ENCODE measurements at places on chromosomes 13 and 19. TPM values are rescaled to one million over a fixed set of nuclear protein-coding genes. Genes with fewer than 3 reads are reported as not detected.
A peak's percentile ranks its signal among the peaks of the same experiment; 100 is the strongest.

Gene GAMT
- total RNA-seq: 22.8 TPM

Gene AMER2
- not detected for total RNA-seq

Gene PRR20A
- not detected for total RNA-seq

Gene ZNF417
- 44.7 TPM for total RNA-seq

Gene CACNG6
- 1.9 TPM for total RNA-seq

Gene TRAPPC5
- 75.9 TPM for total RNA-seq

Gene FUT1
- not detected for total RNA-seq

Gene SLC6A16
- total RNA-seq: 6.1 TPM

Gene CEACAM19
- total RNA-seq: 2.4 TPM

Gene ZNF43
- total RNA-seq: 20.5 TPM

Gene ALOX5AP
- 24.4 TPM for total RNA-seq

- no peaks in the 10 kb centered on the region for H3K36me3 ChIP-seq
- DNase-seq: no peak
- H3K27ac ChIP-seq: no peak overlapping the region
- no peak overlapping the region for H3K4me3 ChIP-seq
These were observed 36.3 kb downstream of the ZNRF4 start for GRCh38 chr19:5491565-5491964.

- DNase-seq: no peak
- no peak overlapping the region for H3K27ac ChIP-seq
- no peaks in the 10 kb centered on the region for H3K36me3 ChIP-seq
- no peaks in the 10 kb centered on the region for H3K27me3 ChIP-seq
These were observed 5.2 kb downstream of the FAAP24 start for GRCh38 chr19:32977280-32977679.

GRCh38 chr13:31200637-31200971 is 829 bp downstream of the B3GLCT start:
- no peaks in the 10 kb centered on the region for H3K36me3 ChIP-seq
- peak overlapping the region; percentile 65 for H3K4me3 ChIP-seq
- H3K27ac ChIP-seq: peak overlapping the region; percentile 82
- H3K27me3 ChIP-seq: no peaks in the 10 kb centered on the region

DNA sequence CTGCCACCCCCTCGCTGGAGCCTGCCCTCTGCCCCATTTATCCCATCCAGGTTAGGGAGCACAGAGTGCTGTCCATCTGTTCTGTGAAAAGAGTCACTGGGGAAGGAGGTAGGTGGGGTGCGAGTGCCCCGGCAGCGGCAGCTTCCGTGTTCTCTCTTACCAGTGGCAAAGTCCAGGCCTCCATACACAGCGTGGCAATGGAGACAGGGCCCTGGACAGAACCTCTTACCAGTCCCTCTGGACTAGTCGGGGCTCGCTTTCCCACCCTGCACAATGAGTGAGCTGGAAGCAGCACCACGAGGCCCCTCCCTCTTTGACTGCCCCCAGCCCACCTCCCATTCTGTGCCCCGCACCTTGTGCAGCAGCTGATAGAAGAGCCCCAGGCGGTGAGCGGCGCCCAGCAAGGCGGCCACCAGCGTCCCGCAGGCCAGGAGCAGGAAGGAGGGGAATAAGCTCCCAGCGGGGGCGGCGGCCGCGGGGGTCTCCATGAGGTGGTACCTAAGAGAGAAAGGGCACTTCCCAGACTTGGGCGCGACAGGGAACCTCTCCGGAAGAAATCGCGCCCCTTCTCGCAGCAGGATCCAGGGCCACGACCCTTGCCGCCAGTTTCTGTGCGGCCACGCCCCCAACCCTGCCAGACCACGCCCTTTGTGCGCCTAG is 17.5 kb downstream of the SYDE1 start:
- H3K4me1 ChIP-seq: peaks cover 19% of the 10 kb centered on the region
- no peaks in the 10 kb centered on the region for H3K27me3 ChIP-seq
- H3K27ac ChIP-seq: peak overlapping the region; percentile 92
- DNase-seq: peak; percentile 10
- H3K4me3 ChIP-seq: peak overlapping the region; percentile 90
- H3K36me3 ChIP-seq: no peaks in the 10 kb centered on the region

GRCh38 chr13:94602467-94602866 is 810 bp downstream of the GPR180 start:
- no peak for DNase-seq
- H3K4me1 ChIP-seq: no peaks in the 10 kb centered on the region
- H3K27ac ChIP-seq: peak overlapping the region; percentile 75
- no peaks in the 10 kb centered on the region for H3K27me3 ChIP-seq
- peak overlapping the region; percentile 58 for H3K4me3 ChIP-seq

GRCh38 chr13:29541400-29541799 is 54.1 kb downstream of the SLC7A1 start:
- no peaks in the 10 kb centered on the region for H3K4me1 ChIP-seq
- H3K27me3 ChIP-seq: no peaks in the 10 kb centered on the region
- H3K27ac ChIP-seq: no peak overlapping the region
- DNase-seq: no peak
- peaks cover 9% of the 10 kb centered on the region for H3K36me3 ChIP-seq
- H3K4me3 ChIP-seq: no peak overlapping the region

DNA sequence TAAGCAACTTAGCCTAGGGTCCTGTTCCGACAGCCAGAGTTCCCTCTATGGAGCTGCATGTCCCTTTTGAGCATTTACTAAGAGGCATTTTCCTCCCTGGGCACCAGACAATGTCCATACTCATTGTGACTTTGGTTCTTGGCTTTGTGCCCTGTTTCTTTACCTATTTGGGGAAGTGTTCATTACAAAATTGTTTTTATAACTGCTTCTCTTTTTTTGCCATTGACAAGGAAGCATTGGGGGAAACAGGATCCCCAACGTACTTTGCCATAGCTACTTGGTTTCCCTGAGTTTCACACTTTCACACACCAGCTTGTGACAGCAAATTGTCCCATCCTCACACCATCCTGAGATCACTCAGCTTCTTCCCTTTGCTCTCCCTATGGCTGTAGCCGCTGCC is 81.1 kb upstream of the SIAH3 start:
- H3K27me3 ChIP-seq: no peaks in the 10 kb centered on the region
- no peaks in the 10 kb centered on the region for H3K36me3 ChIP-seq
- no peaks in the 10 kb centered on the region for H3K4me1 ChIP-seq
- no peak overlapping the region for H3K27ac ChIP-seq
- DNase-seq: no peak

DNA sequence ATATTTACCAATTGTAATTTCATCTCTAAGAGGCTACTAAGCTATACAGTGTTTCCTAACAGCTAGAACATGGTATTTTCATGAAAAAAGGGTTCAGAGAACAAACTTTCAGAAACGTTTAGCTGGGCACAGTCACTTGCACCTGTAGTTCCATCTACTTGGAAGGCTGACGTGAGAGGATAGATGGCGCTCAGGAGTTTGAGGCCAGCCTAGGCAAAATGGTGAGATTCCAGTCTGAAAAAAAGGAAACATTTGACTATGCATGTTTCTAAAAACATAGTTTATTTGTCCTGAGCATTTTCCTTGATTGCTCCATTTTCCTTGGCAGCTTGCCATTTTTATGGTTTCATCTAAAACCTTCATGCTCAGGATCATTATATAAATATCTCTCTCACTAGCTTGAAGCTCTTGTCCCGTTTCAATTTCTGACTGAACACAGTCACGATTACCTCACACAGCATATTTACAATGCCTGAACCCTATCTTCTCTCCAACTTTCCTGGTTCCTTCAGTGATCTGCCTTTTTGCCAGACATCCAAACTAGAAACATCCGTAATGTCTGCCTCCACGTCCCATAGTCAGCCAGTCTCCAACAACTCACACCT is 200.8 kb downstream of the RGCC start:
- no peak for DNase-seq
- H3K4me1 ChIP-seq: no peaks in the 10 kb centered on the region
- H3K27ac ChIP-seq: no peak overlapping the region
- no peaks in the 10 kb centered on the region for H3K27me3 ChIP-seq
- H3K36me3 ChIP-seq: no peaks in the 10 kb centered on the region

GRCh38 chr19:13012690-13013608 is 17.7 kb downstream of the NFIX start:
- no peak overlapping the region for H3K27ac ChIP-seq
- no peaks in the 10 kb centered on the region for H3K36me3 ChIP-seq
- H3K27me3 ChIP-seq: peaks cover 3% of the 10 kb centered on the region
- no peak for DNase-seq

DNA sequence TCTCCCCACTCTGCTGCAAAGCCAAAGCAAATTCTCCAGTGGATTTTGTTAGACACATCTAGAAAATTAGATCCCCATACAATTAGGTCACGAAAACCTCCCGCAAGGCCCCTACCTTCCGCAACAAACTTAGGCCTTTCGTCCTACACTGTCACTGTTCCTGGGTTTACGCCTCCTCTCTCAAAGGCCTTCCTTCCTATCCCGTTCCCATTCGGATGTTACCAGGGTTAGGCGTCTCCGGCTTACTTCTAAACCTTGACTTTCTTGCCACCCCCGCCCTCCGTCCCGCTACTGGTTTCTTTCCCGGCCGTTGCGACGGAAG is 754 bp downstream of the RNF6 start:
- peaks cover 17% of the 10 kb centered on the region for H3K4me1 ChIP-seq
- peak overlapping the region; percentile 97 for H3K27ac ChIP-seq
- peaks cover 29% of the 10 kb centered on the region for H3K36me3 ChIP-seq
- no peaks in the 10 kb centered on the region for H3K27me3 ChIP-seq

DNA sequence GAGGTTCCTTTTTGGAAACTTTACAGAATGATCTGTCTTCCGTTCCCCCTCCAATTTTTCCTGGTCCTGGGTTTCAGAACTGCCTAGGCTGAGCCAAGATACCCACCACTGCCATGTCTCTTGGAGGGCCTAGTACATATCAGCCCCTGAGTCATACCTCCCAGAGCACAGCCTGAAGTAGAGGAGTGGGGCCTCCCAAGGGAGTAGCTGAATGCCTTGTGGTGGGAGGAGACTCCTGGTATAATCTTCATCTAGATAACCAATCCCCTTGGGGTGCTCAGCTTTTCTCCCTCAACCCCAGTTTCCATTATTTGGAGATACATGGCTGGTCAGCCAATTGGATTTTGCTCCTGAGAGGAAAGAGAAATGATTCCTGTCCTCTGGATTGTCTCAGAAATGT is 30.3 kb downstream of the ZNF763 start:
- no peaks in the 10 kb centered on the region for H3K36me3 ChIP-seq
- no peaks in the 10 kb centered on the region for H3K4me1 ChIP-seq
- DNase-seq: no peak
- no peak overlapping the region for H3K27ac ChIP-seq
- H3K4me3 ChIP-seq: no peak overlapping the region
- no peaks in the 10 kb centered on the region for H3K27me3 ChIP-seq

DNA sequence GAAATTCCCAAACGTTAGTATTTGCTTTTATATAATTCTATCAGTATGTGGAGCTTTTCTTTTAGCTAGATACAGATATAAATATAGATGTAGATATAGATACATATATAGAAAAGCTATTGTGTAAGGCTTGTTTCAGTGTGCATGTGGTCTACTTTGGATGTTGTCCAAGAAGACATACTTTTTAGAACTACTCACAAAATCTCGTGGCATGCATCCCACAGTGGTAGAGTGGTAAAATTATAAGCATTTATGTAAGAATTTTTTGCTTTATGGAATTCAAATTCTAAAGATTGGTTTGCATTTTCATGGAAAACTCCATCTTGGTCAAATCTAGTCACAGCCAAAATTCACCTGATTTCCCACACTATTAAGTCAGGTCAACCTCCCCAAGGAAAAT is 880.4 kb downstream of the EFNB2 start:
- no peak overlapping the region for H3K4me3 ChIP-seq
- H3K27ac ChIP-seq: no peak overlapping the region
- H3K4me1 ChIP-seq: no peaks in the 10 kb centered on the region
- H3K27me3 ChIP-seq: no peaks in the 10 kb centered on the region
- DNase-seq: no peak
- no peaks in the 10 kb centered on the region for H3K36me3 ChIP-seq

DNA sequence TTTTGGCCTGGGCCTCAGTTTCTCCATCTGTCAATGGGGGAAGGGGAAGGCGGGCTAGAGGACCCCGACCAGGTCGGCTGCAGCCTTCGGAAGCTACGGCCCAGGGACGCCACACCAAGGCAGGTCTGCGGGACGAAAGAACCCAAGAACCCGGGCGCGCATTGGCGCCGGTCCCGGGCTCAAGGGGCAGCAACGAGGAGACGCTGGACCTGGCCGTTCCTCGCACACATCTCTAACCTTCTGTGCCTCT is 739 bp upstream of the ILF3 start:
- peak overlapping the region; percentile 99 for H3K27ac ChIP-seq
- no peaks in the 10 kb centered on the region for H3K27me3 ChIP-seq
- H3K4me1 ChIP-seq: peaks cover 32% of the 10 kb centered on the region
- H3K4me3 ChIP-seq: peak overlapping the region; percentile 87

- no peaks in the 10 kb centered on the region for H3K27me3 ChIP-seq
- no peak overlapping the region for H3K4me3 ChIP-seq
- H3K27ac ChIP-seq: no peak overlapping the region
- no peaks in the 10 kb centered on the region for H3K4me1 ChIP-seq
- no peaks in the 10 kb centered on the region for H3K36me3 ChIP-seq
These were observed 412.2 kb upstream of the TSHZ3 start for GRCh38 chr19:31761281-31761913.

DNA sequence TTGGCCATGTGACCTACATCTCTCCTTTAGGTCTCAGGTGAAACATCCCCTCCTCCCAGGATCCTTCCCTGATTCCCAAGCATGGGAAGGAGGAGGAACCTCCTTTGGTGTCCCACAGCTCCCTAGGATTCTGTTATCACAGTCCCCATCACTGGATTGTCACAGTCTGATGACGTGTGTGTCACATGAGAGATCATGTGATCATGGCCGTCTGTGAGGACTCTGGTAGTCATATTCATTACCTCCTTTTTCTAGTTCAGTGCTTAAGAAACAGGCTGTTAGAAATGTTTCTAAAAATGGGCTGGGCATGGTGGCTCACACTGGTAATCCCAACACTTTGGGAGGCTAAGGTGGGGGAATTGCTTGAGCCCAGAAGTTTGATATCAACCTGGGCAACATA is 3.0 kb downstream of the DHX34 start:
- H3K27ac ChIP-seq: no peak overlapping the region
- H3K27me3 ChIP-seq: no peaks in the 10 kb centered on the region
- H3K36me3 ChIP-seq: peaks cover 7% of the 10 kb centered on the region
- no peak overlapping the region for H3K4me3 ChIP-seq
- no peak for DNase-seq

Measured in naive thymus-derived CD4-positive, alpha-beta T cell (primary cell).